ENCODE measurements at places on chromosomes 3 and 15.

DNA sequence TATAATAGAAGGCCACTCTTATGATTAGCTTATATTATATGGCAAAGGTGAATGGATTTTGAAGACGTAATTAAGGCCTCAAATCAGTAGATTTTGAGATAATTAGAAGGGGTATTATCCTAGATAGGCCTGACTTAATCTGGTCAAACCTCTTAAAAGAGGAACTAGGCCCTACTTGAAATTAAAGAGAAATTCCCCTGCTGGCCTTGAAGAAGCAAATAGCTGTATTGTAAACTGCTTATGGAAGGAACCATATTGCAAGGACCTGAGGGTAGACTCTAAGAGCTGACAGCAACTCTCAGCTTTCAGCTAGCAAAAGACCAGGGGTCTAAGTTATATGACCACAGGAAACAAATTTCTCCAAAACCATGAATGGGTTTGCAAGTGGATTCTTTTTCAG is 219.0 kb upstream of the ONECUT1 start:
- DNase-seq: no peak

GRCh38 chr3:141421639-141422319 is 53.5 kb downstream of the ZBTB38 start:
- DNase-seq: no peak

- no peak for DNase-seq
These were observed 5.7 kb upstream of the KLHL24 start for GRCh38 chr3:183629546-183630301.

- no peak for DNase-seq
These were observed 336.6 kb downstream of the OCA2 start for GRCh38 chr15:27762471-27762870.

DNA sequence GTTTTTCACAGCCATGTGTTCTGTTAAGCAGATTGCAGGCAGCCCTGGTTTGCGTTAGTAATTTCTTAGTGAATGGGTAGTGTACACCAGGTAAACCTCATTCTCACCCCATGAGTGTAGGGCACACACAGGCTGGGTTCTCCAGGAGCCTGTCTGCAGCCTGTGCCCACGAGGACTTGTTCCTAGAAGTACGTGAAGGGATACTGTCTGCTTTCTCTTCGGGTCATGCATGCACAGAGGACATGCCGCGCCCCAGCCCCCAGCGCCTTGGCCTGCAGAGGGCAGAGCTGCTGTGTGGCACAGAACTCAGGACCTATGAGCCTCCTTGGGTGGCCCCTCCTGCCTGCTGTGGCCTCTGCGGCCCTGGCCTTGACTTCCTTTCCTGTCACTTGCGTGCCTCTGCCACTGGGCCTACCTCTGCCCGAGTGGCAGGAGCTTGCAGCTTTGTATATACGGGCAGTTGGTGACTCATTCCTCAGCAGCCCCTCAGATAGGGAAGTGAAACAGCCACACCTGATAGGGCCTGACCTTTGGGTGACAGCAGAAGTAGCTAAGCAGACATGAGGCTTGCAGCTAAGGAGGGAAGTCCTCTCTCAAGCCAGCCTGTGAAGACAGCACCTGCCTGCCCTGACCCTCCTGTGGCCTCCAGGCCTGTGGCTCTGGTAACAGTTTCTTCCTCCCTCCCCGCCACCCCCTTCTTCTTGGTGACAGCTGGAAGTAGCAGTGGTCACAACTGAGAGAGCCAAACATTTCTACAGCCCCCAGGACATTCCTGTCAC is 19.5 kb downstream of the PPCDC start:
- peak; percentile 90 for DNase-seq

DNA sequence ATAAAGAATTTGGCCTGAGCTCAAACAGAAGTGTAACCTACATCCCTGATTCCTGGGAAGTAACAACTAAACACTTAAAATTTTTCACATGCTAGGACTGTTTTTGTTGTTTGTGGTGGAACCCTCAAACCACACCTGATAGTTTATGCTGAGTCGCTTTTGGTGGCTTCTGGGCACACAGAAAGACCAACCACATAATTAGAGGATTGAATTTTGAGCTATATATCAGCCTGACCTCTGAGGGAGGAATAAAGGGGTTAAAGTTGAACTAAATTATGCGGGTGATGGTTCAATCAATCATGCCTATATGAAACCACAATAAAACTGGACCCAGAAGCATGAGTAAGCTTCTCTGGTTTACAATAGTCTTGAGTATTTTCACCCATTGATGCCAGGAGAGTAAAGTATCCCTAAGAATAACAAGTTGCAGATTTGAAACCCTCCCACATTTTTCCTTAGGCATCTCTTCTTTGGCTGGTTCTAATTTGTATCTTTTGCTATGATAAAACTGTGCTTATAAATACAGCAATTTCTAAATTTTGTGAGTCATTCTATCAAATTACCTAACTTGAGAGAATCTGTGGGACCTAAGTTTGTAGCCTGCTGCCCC is 1304.5 kb upstream of the GBE1 start:
- DNase-seq: no peak

GRCh38 chr3:146780251-146780650 is 175.1 kb upstream of the PLSCR5 start:
- no peak for DNase-seq

DNA sequence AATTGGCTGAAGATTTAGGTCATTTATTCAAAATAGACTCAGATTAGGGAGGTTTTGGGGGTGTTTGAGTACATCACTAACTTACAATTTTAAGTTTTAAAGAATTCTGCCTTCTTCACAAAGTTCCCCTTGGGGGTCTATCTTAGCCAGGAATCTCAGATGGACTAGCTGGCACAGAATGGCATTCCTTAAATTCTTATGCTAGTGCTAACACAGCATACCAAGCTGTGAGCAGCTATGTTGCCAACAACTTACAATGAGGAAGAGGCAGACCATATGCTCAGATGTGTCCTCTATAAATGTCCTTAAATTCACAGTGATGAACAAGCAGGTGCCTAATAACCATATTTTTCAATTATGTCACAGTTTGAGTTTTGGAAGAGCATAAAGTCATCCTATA is 60.9 kb upstream of the NPHP3 start:
- DNase-seq: no peak

GRCh38 chr15:70231484-70231883 is 133.8 kb upstream of the TLE3 start:
- DNase-seq: no peak

GRCh38 chr3:143770391-143770790 is 77.9 kb downstream of the SLC9A9 start:
- DNase-seq: no peak

DNA sequence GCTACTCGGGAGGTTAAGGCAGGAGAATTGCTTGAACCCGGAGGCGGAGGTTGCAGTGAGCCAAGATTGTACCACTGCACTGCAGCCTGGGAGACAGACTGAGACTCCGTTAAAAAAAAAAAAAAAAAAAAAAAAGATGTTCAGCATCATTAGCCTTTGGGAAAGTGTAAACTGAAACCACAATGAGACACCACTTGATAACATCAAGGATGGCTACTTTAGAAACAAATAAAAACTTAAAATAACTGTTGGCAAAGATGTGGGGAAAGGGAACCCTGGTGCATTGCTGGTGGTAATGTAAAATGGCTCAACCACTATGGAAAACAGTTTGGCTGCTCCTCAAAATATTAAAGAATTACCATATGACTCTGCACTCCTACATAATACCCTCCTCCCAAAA is 1.9 kb downstream of the LEO1 start:
- DNase-seq: no peak

GRCh38 chr3:171054231-171054630 is 27.7 kb upstream of the SLC2A2 start:
- no peak for DNase-seq

DNA sequence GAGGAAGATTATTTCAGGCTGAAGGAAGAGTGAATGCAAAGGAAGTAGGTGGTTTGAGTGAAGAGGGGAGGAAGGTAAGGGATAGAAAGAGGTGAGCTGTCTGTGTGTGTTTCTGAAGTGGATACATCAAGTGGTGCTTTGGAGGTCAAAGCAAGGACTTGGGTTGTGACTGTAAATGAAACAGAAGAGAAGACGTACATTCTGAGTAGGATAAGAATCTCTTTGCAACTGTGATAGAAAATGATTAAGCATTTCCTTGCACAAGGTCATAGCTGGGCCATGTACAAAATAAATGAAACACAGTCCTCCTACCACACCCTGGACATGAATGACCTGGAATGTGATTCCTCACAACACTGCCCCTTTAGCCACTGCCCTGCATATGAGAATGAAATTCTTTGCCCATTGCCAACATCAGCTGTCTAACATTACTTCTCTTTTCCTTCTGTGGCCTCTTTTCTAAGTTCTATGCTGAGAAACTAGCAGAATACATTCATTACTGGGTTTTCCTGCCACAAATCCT is 28.3 kb upstream of the MINDY4B start:
- no peak for DNase-seq

DNA sequence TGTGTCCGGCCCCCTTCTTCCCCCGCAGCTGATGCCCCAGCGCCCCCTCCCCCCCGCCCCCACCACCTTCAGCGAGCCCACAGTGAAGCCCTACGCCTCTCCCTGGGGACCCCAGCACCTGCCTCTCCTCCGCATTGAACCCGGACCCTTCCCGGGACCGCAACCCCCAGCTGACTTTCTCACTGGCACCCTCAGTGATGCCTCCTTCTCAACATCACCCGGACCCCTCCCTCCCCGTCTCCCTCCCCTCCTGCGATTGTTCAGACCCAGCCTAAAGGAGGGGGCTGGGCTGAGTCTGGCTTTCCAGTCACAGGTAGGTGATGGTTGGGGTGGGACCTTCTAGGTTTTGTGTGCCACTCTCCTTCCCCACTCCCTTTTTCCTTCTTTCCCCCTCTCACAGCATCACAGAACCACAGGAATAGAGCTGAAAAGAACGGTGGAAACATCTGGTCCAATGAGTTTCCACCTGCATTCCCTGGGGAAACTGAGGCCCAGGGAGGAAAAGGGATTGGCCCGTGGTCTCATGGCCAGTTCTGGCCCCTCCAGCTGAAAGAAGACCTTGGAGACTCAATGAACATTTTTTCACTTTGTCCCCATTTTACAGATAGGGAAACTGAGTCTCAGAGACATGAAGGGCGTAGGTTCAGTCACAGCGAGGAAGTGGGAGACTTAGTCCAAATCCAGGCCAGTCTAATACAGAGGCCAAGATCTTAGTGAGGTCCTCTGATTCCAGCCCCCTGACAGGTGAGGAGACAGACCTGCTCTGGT is 828 bp downstream of the CAND2 start:
- no peak for DNase-seq

DNA sequence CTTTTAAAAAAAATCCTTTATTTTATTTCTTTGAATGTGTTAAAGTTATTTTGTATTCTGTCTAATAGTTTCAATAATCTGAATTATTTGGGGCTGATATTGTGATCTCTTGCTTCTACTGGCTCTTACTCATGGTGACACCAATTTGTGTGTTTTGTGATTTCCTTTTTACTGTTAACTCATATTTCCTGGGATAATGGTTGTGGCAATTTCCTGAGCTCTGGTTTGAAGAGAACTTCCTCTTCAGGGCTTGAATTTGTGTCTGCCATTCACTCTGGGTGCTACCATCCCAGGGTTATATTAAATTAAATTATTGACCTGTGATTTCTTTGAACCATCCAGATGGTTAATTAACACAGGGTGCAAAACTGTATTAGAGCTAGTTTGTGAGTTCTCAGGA is 60.4 kb upstream of the RNF7 start:
- no peak for DNase-seq

DNA sequence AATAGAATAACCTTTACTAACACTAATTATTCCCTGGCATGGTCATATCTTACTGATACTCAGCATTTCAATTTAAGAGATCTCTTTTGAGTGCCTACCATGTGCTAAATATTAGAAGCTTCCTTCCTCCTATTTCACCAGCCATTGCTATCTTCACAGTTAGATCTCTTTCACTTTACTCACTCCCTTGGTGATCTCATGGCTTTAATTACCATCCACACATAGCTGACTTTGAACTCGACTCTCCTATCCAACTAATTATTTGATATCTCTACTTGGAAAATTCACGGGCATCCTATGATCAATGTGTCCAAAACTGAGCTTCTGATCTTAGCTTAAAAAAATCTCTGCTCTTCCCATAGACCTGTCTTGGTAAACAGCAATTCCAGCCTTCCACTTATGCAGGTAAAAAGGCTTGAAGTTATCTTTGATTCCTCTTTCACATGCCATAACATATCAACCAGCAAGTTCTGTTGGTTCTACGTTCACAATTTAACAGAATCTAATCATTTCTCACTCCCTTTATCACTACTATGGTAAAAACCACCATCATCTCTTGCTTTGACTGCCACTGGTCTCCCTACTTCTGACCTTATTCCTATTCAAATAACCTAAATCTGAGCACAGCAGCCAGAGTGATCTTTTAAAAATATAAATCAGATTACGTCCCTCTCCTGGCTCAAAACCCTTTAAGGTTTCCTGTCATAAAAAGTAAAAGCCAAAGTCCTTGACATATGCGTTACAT is 41.8 kb downstream of the HLTF start:
- DNase-seq: peak; percentile 11

DNA sequence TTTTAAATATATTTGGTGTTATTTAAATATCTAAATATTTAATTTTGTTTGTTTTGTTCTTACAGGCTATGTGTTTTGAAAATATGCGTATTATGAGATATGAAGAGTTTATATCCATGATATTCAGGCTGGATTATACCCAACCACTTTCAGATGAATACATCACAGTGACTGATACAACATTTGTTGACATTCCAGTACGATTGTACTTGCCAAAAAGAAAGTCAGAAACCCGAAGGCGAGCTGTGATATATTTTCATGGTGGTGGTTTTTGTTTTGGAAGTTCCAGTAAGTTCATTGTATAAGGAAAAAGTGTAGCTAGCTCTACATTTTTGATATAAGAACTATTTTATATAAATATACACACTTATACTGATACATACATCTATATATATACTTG is 6.9 kb downstream of the AADACL2 start:
- DNase-seq: no peak

DNA sequence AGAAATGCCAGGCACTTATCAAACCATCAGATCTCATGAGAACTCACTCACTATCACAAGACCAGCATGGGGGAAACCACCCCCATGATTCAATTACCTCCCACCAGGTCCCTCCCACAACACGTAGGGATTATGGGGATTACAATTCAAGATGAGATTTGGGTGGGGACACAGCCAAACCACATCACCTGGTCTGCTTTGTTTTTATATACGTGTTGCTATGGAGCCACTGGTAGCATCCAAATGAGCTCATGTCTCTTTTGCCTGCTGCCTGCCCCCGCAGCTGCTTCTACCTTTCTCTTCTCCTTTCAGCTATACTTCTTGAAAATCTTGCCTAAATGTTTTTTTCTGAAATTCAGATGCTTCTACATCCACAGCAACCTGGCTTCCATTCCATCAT is 26.8 kb upstream of the PCOLCE2 start:
- no peak for DNase-seq

DNA sequence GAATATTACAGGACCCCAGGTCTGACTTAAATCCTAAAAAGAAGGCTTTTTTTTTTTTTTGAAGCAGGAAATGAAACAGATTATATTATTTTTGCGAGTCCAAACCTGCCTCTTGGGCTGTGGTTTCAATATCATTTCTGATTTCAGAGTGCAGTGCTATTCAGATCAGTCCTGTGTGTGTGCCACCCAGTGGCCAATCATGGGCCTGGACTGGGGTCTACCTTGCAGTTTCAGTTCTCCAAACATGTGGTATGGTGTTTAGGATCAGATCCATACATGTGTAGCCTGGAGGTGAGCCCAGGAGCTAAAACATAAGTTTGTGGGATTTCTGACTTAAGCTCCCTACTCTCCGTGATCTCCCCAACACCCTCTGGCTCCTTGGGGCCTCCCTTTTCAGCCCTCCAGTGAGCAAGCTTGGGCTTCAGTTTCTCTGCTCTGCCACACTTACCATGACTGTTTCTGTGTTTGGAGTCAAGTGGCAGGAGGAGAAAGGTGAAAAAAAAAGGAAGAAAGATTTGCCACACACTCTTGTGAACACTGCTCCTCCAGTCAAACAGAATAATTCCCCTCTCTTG is 12.1 kb upstream of the THSD4 start:
- no peak for DNase-seq
